ENCODE measurements at places on chromosomes 5 and 9. TPM values are rescaled to one million over a fixed set of nuclear protein-coding genes. Genes with fewer than 3 reads are reported as not detected.

DNA sequence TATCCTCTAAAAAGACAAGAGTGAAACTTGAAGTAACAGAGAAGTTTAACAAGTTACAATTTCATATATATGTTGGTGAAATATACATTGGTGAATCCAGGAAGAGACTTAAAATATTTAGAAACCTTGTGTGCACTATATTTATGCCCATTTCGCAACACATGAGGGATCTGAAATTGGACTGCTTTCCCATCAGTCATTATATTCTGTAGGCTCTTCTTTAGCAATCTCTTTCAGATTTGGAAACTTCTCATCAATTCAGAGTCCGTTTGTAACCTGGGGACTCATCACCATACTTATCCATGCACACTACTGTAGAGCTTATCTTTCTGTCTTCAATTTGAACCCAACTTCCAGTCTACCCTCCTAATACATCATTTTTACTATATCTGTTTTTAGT is 2.1 kb downstream of the ITGA1 start:
- H3K27me3 ChIP-seq: no peaks in the 10 kb centered on the region
- H3K4me3 ChIP-seq: no peak overlapping the region
- H3K36me3 ChIP-seq: no peaks in the 10 kb centered on the region
- DNase-seq: no peak

EMB gene
- polyA plus RNA-seq: 8.0 TPM

PCDHGB6 gene
- 13.1 TPM for polyA plus RNA-seq

GRCh38 chr5:127505905-127506304 is 11.5 kb upstream of the PRRC1 start:
- H3K27ac ChIP-seq: no peak overlapping the region
- no peak for DNase-seq
- no peaks in the 10 kb centered on the region for H3K4me1 ChIP-seq
- no peaks in the 10 kb centered on the region for H3K27me3 ChIP-seq
- no peak overlapping the region for H3K4me3 ChIP-seq

DNA sequence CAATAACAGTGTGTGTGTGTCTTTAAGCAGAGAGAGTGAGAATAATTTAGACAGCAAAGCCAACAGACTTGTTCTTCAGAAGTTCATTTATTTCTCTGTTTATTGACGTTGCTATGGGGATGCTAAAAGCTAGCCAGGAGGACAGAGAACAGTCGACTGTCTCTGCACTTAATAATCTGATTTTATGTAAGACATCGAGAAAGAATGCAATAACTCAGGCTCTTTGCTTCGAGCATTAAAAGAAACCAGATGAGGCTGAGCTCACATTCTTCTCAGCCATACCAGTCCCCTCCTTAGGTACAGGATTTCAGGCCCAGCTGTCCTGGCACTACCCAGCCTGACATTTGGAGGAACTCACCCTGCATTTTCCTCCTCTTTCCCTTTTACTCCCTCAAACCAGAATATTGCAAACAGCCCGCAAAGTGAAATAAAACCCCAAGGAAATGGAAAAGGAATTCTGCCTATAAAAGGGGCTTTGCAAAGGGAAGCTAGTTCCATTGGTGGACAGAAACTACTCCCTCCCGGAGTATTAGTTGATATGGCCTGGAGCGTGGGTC is 44.5 kb upstream of the DPYSL3 start:
- no peaks in the 10 kb centered on the region for H3K36me3 ChIP-seq
- no peaks in the 10 kb centered on the region for H3K27me3 ChIP-seq
- peak overlapping the region; percentile 91 for H3K27ac ChIP-seq
- no peak overlapping the region for H3K4me3 ChIP-seq
- peak; percentile 70 for DNase-seq

SHOC1 gene
- 0.12 TPM for polyA plus RNA-seq

PCDHGB2 gene
- not detected for polyA plus RNA-seq

GRCh38 chr5:83991566-83992224 is 271.0 kb upstream of the HAPLN1 start:
- no peaks in the 10 kb centered on the region for H3K36me3 ChIP-seq
- no peak overlapping the region for H3K4me3 ChIP-seq
- DNase-seq: no peak
- no peak overlapping the region for H3K27ac ChIP-seq
- H3K27me3 ChIP-seq: no peaks in the 10 kb centered on the region

GDA gene
- 9.3 TPM for polyA plus RNA-seq

GRCh38 chr9:136825295-136826187 is 16.7 kb upstream of the AJM1 start:
- peaks cover 6% of the 10 kb centered on the region for H3K4me1 ChIP-seq
- no peak overlapping the region for H3K27ac ChIP-seq
- no peak overlapping the region for H3K4me3 ChIP-seq
- no peaks in the 10 kb centered on the region for H3K27me3 ChIP-seq

CLK4 gene
- polyA plus RNA-seq: 21.7 TPM

- H3K36me3 ChIP-seq: no peaks in the 10 kb centered on the region
- H3K27ac ChIP-seq: no peak overlapping the region
- H3K4me3 ChIP-seq: no peak overlapping the region
- no peaks in the 10 kb centered on the region for H3K27me3 ChIP-seq
These were observed 68.1 kb downstream of the RNF38 start for GRCh38 chr9:36332006-36332405.

C9orf85 gene
- polyA plus RNA-seq: 12.2 TPM

- H3K36me3 ChIP-seq: no peaks in the 10 kb centered on the region
- no peak overlapping the region for H3K4me3 ChIP-seq
- no peaks in the 10 kb centered on the region for H3K27me3 ChIP-seq
- peak overlapping the region; percentile 81 for H3K27ac ChIP-seq
These were observed 74.8 kb upstream of the ZNF622 start for GRCh38 chr5:16540421-16540820.

GRCh38 chr9:91141407-91141965 is 220.2 kb downstream of the AUH start:
- H3K36me3 ChIP-seq: no peaks in the 10 kb centered on the region
- H3K27ac ChIP-seq: no peak overlapping the region
- no peaks in the 10 kb centered on the region for H3K4me1 ChIP-seq
- no peak for DNase-seq
- no peak overlapping the region for H3K4me3 ChIP-seq
- no peaks in the 10 kb centered on the region for H3K27me3 ChIP-seq

ITGA1 gene
- 13.4 TPM for polyA plus RNA-seq

- H3K27ac ChIP-seq: no peak overlapping the region
- DNase-seq: no peak
- no peak overlapping the region for H3K4me3 ChIP-seq
- no peaks in the 10 kb centered on the region for H3K27me3 ChIP-seq
These were observed 92.4 kb upstream of the NFIL3 start for GRCh38 chr9:91516081-91516480.

- H3K27ac ChIP-seq: no peak overlapping the region
- DNase-seq: no peak
- no peaks in the 10 kb centered on the region for H3K4me1 ChIP-seq
- H3K4me3 ChIP-seq: no peak overlapping the region
- H3K27me3 ChIP-seq: no peaks in the 10 kb centered on the region
- no peaks in the 10 kb centered on the region for H3K36me3 ChIP-seq
These were observed 28.6 kb downstream of the KCNN2 start for GRCh38 chr5:114390431-114390830.

Data from hepatocyte (in vitro differentiated cells).